Chondrocyte (in vitro differentiated cells): ENCODE measurements at places on chromosomes 12 and 14.

DNA sequence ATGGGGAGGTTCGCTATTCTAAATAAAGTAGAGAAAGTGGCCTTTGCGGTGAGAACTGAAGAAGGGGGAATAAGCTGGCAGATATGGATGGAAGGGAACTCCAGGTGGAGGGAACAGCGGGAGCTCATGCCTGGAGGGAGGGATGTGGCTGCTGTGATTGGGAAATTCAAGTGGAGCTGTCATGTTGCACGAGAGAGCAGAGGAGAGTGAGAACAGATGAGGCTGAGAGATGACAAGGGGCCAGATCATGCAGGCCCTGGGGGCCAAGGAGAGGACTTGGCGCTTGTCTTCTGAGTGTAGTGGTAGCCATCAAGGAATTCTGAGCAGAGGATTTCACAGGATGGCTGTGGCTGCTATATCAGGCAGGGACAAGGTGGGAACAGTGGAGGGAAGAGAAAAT lies 35.0 kb downstream of the TGFB3 start:
- H3K4me1 ChIP-seq, result peaks cover 13% of the 10 kb centered on the region
- no peaks in the 10 kb centered on the region for H3K27me3 ChIP-seq
- no peak overlapping the region for H3K27ac ChIP-seq
- no peaks in the 10 kb centered on the region for H3K36me3 ChIP-seq

DNA sequence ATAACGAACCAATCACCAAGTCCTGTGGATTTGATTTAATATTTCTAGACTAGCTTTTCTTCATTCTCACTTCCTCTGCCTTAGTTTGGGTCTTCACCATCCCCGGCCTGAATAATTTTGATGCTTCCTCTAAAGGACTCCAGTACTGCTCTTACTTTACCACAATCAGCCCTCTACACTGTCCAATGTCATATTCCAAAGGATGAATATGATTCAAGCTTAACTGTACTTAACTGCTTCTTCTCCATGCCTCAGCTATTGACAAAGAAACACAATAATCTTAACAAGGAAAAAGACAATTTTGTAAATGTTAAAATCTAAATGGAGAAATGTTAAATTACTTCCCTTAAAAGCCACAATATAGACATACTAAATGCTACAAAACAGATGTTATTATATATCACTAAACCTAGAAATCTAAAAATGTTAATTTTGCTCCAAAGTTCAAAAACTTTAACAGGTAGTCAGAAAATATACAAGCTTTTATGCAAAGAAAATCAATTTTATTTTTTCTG lies 70.2 kb downstream of the STXBP6 start:
- peaks cover 2% of the 10 kb centered on the region for H3K36me3 ChIP-seq
- peaks cover 27% of the 10 kb centered on the region for H3K4me1 ChIP-seq
- no peak for DNase-seq

DNA sequence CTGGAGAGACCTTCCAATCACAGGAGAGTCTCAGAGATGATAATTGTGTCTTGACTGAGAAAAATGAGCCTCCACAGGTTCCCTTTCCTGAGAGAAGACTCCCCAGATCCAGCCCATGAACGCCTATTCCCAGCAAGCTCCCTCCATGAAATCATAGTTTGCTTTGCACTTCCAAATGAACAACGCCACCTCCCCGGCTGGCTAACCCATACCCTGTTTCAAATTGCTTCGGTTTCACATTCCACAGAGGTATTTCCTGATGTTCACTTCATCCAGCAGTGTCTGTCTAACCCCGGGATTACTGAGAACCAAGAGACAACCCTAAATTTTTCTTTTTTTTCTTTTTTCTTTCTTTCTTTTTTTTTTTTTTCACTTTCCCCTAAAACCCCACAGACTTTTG lies 124.1 kb upstream of the RFLNA start:
- peaks cover 1% of the 10 kb centered on the region for H3K27me3 ChIP-seq
- no peak overlapping the region for H3K4me3 ChIP-seq
- peak overlapping the region; percentile 24 for H3K27ac ChIP-seq

DNA sequence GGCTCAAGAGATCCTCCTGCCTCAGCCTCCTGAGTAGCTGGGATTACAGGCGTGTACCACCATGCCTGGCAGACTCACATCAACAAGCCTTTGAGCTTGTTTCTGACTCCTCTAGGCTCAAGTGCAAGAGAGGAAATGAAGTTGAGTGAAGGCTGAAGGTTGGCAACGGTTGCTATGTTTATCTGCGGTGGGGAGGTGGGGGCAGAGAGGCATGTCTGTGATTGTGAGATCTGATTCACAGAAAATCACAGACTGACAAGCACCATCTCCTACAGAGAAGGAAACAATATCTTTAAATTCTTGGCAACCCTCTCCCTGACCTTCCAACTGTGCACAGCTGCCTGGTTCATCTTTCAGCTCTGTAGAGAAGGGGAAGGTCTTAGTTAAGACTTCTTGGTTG lies 22.1 kb upstream of the NINJ2 start:
- no peak for DNase-seq
- H3K27ac ChIP-seq, result peak overlapping the region; percentile 54
- H3K27me3 ChIP-seq, result no peaks in the 10 kb centered on the region
- H3K36me3 ChIP-seq, result no peaks in the 10 kb centered on the region

GRCh38 chr12:96811083-96811482 lies 96.0 kb upstream of the NEDD1 start:
- peaks cover 6% of the 10 kb centered on the region for H3K27me3 ChIP-seq
- peaks cover 6% of the 10 kb centered on the region for H3K4me1 ChIP-seq
- H3K36me3 ChIP-seq, result no peaks in the 10 kb centered on the region
- H3K27ac ChIP-seq, result no peak overlapping the region
